ENCODE measurements at places on chromosomes 5 and 9. TPM values are rescaled to one million over a fixed set of nuclear protein-coding genes. Genes with fewer than 3 reads are reported as not detected.

DNA sequence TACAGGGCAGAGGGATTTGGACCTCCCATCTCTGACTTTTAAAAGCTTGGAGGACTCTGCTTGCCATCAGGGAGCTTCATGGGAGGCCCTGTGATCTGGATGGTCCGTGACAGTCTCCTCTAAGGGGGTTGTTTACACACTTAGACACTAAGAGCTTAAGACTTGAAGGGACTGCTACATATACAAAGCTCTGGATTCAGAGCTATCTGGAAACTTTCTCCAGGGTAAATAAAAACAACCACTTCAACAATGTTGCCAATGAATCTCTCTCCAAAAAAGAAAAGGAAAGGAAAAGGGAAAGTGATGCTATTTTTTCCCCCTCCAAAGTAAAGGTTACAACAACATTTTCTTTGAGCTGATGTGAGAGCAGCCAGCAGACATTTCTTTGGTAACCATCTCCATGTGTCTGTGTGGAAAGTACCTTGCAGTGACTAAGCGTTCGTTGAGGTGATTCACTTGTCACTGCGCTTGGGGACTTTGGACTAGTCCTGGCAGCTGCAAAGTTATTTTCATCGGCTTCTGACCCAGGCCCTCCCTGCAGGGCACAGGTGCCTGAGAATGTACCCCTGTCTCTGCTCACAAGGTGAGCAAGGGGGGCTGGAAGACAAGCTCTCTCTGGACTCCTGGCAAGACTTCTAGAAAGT is 262.1 kb upstream of the KLF4 start:
- H3K27ac ChIP-seq: peak overlapping the region; percentile 65
- DNase-seq: no peak
- H3K4me1 ChIP-seq: peaks cover 35% of the 10 kb centered on the region
- no peaks in the 10 kb centered on the region for H3K27me3 ChIP-seq
- H3K36me3 ChIP-seq: no peaks in the 10 kb centered on the region

DNA sequence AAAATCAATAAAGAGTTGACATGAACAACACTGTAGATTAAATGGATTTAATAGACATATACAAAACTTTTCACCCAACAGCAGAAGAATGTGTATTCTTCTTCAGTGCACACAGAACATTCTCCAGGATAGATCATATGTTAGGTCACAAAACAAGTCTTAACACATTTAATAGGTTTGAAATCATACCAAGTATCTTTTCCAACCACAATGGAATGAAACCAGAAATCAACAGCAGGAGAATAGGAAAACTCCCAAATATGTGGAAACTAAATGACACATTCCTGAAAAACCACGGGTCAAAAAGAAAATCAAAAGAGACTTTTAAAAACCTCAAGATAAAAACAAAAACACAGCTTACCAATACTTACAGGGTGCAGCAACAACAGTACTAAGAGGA is 790.1 kb upstream of the ZNF608 start:
- H3K4me1 ChIP-seq: no peaks in the 10 kb centered on the region
- H3K4me3 ChIP-seq: no peak overlapping the region
- no peaks in the 10 kb centered on the region for H3K36me3 ChIP-seq
- H3K27me3 ChIP-seq: no peaks in the 10 kb centered on the region
- no peak overlapping the region for H3K27ac ChIP-seq

Gene ATG10
- 5.4 TPM for total RNA-seq

Gene NUTM2F
- total RNA-seq: not detected

Measured in lower lobe of right lung (tissue), 2 donors.